ENCODE measurements at places on chromosomes 7 and 10. TPM values are rescaled to one million over a fixed set of nuclear protein-coding genes. Genes with fewer than 3 reads are reported as not detected.

GRCh38 chr10:75428434-75429158, 2.8 kb upstream of the LRMDA start:
- no peak for DNase-seq

- DNase-seq = no peak
Measured at GRCh38 chr10:24571870-24572450, 151.7 kb downstream of the ARHGAP21 start.

DNA sequence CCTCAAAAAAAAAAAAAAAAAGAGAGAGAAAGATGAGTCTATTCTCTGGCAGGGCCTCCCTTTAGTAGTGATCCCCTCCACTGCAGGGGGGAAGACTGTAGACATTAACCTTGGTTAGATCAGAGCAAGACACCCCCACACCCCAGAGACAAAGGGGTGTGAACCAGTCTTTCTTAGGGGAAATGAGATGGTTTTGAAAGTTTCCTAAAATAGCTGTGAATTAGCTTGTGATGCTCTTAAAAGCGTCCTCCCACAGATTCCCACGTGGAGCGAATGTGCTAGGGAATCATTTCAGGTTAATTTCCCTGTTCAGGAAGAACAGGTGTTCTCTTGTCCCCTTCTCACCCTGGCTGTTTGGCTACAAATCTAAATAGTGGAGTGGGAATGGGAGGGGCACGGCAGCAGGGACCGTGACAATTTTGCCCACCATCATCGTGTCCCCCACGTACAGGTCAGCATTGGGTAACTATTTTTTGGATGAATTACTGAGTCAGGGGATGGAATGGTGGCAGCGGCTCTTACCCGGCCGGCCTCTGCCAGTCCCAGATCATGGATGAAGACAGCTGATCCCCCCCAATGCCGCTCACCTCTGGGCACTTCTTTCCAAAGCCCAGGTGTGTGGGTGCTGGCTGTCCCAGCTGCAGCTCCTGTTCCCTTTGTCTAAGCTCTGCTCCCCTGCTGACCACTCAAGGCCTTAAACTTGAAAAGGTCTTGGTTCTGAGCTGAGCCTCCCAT, 152.9 kb downstream of the CCDC3 start:
- DNase-seq = no peak

GRCh38 chr10:33734393-33735155, 400.1 kb upstream of the NRP1 start:
- no peak for DNase-seq

DNA sequence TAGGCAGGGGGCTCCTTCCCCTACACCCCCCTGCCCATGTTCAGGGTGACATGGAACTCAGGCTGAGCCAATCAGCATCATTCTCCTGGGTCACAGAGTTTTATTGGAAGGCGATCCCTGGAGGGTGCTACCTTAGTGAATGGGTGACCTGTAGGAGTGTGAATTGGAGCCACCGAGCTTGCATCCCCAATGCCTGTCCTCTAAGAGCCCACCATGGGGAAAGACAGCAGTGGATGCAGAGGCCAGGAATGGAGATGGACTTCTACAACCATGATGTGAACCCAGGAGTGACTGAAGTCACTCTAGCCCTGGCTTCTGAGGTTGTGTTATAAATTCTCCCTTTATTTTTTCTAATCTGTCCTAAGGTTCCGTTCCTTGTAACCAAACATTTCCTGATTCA, 89.4 kb downstream of the CCDC71L start:
- DNase-seq = no peak

DNA sequence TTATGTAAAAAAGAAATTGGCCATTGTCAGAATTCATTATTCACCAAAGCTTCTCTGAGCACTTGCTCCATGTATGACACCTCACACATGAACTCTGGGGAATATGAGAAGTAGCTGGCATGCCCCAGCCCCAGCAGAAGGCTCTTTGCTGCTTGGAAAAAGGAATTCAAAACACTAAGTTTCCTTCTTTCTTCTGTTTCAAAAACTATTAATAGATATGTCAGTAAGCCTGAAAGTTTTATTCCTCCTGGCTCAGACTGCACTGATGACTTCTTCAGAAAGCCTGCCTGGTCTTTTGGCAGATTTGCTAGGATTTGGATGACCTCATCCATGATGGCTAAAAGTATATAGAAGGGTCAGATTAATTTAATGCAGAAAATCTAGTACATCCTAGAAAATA, 511.0 kb downstream of the GFRA1 start:
- peak; percentile 13 for DNase-seq

- no peak for DNase-seq
Measured at GRCh38 chr7:5657901-5658300, 123.6 kb downstream of the RNF216 start.

GRCh38 chr7:1123715-1124114, 35.8 kb downstream of the GPER1 start:
- peak; percentile 49 for DNase-seq

- DNase-seq = no peak
Measured at GRCh38 chr10:34813626-34814222, 1.4 kb downstream of the PARD3 start.

DNA sequence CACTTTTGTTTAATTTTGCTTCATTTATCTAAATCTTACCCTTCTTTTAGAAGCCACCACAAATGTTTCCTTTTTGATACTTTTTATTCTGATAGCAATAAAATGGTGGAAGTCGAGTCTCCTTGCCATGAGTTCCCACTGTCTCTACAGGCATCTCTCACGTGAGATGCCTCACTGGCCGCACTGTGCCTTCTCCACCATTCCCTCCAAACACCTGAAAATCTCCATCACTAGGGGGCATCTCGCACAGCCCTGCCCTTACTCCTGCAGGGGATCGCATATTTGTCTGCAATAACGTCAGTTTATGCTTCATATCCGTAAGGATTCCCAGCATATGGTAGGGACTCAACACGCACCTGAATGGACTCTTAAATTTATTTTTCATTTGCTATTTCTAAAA, 56.3 kb upstream of the NCAPG2 start:
- no peak for DNase-seq

DNA sequence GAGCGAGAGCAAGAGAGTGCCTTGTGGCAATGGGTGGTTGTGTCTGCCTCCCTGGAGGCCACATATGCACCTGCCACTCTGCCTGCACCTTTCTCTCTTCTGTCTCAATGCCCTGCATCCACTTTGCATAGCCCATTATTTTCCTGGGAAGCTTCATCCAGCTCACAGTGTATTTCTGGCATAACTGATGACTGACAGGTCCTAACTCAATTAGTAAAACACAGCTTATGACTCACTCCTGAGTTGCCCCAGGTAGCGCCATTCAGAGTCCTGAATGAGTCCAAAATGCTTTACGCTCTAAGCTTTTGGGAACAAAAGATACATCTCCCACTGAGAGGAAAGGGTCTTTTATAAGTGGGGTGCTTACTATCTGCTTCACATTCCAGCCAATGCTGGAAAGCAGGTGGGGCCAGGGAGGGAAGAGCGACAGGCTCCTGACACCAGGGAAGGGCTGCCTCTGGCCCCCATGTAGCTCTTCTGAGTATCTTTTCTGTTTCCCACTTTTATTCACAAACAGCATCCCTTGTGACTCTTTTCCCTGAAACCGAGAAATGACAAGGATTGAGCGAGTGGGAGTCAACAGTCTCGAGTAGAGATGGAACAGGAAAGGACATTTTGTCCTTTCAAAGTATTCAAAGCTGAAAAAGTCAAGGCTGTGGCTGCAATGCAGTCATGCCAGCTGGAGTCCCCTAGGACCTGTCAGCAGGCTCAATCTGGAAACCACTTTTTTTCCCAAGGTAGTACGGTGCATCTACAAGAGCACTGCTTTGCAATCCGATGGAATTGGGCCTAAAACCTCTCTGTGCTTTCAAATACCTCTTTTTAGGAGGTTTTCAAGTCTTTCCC, 479.3 kb upstream of the PODXL start:
- no peak for DNase-seq

DNA sequence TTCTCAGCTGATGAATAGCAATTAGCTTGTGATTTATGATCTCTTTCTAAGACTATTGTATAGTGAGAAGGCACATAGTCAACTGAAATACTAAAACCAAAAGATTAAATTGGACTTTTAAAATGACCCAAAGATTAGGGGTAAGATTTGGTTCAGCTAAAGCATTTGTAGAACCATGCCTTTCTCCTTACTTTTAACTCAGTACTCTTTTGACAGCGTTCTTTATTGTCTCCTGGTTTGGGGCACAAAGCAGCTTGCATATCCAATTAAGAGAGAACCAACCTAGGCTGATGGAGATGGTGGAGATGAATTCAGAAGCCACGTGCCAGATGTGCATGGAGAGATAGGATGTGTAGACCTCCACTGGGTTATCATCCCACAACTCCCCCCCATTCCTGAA, 45.8 kb downstream of the FHIP2A start:
- DNase-seq = no peak

Gene EGR2
- 14.9 TPM for total RNA-seq

Gene SAMD9L
- total RNA-seq = 7.6 TPM

Gene NODAL
- total RNA-seq = not detected

Gene SFRP4
- 5.0 TPM for total RNA-seq

Gene NPM3
- 35.1 TPM for total RNA-seq

Gene KIFBP
- total RNA-seq = 17.3 TPM

Gene PAPOLB
- 0.30 TPM for total RNA-seq
